Left colon (tissue), 2 donors: ENCODE measurements at places on chromosomes 12 and 14. TPM values are rescaled to one million over a fixed set of nuclear protein-coding genes. Genes with fewer than 3 reads are reported as not detected.

Gene FBXO34
- total RNA-seq, result 76.2 TPM

Gene C12orf60
- total RNA-seq, result 0.89 TPM

Gene BBOF1
- total RNA-seq, result 4.5 TPM

Gene NANOG
- total RNA-seq, result 0.22 TPM

Gene TAS2R10
- not detected for total RNA-seq

Gene APOF
- total RNA-seq, result not detected

Gene TRIM9
- 3.8 TPM for total RNA-seq
